ENCODE measurements at places on chromosomes 5 and 9.
A peak's percentile ranks its signal among the peaks of the same experiment; 100 is the strongest.

DNA sequence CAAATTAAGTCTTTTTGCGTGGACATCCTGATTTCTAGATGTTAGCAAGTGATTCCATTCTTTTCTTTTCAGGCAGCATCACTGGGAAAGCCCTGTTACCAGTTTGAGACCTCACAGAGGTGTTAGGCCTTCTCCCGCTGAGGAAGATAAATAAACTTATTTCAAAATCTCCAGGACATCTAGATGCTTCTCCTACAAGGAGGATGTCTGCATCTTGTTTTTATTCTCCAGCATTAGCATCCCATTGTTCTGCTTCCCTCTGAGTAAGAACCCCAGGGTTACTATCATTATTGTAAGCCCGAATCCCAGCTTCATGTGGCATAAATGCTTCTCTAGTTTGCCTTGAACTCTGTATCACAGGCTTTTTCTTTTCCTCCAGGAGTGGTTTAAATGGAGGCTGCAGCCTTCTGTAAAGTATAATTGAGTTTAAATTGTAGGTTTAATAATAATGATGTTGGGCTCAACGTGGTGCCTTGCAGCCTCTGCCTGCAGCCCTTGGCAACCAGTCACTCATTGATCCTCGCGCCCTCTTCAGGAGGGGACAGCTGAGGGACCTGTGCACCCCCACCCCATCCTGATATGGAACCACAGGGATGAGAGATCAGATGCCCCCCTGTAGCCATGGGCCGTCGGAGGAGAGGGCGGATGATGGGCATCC is 114.9 kb downstream of the PDZD2 start:
- peak; percentile 72 for DNase-seq

DNA sequence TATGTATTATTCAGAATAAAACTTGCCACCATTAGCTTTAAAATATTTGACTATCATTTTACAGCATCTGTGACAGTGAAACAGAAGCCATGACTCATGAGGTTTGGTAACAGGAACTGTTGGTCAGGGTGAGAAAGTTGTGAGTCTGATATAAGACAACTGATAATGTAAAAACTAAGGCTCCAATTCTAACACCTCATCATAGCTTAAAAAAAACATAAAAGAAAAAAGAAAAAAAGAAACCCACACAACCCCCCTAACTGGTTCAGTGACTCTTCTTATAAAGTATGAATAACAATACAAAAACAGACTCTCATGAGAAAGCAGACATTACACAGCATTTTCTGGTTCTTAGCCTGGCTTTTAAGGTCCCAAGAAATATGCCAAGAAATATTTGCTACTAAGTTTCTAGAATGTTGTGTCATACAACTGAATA is 85.8 kb downstream of the MRPS27 start:
- DNase-seq = no peak

DNA sequence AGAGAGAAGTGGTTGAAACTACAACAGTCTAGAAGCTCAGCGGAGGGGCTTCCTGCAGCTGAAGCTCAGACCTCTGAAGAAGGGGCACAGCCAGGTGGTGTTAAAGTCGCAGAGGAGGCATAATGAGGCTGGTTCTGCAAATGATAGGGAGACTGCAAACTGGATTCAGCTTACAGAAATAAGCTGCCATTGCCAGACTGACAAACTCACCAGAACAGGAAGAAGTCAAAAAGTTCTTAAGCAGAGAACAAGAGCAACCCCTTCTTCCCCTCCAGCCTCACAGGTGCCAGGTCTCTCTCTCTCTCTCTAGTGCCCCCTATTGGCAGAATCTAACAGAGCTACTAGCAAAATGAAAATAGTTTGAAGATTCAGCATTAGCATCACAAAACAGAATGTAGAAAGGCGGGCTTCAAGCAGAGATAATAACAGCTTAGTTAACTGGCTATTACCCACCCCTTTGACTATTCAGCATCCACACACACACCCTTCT is 76.7 kb downstream of the GRAMD2B start:
- peak; percentile 56 for DNase-seq

DNA sequence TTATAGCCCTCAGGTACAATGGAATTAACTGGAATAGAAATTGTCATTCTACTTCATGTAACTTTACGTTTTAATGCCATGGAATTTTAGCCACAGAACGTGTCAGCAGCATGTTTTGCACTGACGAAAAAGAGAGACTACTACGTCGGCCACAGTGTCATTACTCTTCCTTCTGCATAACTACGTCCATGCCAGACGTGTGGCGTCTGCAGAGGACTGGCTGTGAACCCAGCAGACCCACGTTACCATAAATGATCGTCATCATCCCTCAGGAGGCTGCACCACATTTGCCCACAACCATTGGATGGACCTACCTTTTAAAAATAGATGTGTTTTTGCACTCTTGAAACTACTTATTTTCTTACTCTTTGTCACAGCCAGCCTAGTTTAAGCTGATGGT is 63.8 kb upstream of the ATG10 start:
- DNase-seq = no peak

DNA sequence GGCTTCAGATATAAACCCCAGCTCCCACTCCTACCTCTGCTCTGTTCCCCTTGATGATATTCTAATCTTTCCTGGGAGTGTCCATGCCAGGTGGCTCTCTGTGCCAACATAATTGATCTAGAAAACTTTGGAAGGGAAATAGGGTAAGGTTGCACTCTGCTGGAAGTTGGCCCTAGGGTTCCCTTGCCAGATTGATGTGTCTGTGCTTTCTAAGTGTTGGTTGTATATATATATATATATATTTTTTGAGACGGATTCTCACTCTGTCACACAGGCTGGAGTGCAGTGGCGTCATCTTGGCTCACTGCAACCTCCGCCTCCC is 23.6 kb downstream of the ACTL7B start:
- no peak for DNase-seq

DNA sequence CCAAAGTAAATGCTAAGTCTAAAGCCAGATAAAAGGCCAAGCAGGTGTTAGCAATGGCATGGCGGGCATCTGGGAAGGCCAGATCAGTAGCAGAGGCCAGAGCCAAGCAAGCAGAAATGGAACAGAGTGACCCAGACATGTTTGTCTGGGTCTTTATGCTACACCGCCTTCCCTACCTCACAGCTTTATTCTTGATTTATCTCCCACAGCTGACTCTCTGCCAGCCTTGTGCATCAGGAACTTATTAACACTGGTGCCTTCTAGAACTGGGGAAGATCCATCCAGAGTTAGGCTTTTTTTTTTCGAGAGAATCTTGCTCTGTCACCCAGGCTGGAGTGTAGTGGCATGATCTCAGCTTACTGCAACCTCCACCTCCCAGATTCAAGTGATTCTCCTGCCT is 112.5 kb upstream of the SLC44A1 start:
- DNase-seq = no peak

- DNase-seq = no peak
These were observed 127.6 kb downstream of the SLIT3 start for GRCh38 chr5:169173372-169173771.

- peak; percentile 91 for DNase-seq
These were observed 75.1 kb downstream of the FGF18 start for GRCh38 chr5:171494452-171495121.

DNA sequence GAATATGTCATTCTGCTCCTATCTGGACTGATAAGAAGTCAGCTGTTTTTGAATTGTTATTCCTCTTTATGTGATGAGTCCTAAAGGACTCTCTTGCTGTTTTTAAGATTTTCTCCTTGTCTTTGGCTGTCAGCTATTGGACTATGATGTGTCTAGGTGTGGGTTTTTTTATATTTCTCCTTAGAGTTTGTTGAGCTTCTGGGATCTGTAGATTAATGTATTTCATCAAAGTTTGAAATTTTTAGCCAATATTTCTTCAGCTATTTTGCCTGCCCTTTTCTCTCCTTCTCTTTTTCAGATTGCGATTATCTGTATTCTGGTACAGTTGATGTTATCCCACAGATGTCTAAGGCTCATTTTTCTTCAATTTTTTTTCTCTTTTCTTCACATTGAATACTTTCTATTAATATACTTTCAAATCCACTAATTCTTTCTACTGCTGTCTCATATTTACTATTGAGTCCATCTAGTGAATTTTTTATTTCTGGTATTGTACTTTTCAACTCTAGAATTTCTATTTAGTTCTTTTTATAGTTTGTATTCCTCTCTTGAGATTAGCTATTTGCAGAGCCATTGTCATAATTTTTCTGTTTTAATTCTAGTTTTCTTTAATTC is 31.1 kb downstream of the RPS23 start:
- DNase-seq = no peak

DNA sequence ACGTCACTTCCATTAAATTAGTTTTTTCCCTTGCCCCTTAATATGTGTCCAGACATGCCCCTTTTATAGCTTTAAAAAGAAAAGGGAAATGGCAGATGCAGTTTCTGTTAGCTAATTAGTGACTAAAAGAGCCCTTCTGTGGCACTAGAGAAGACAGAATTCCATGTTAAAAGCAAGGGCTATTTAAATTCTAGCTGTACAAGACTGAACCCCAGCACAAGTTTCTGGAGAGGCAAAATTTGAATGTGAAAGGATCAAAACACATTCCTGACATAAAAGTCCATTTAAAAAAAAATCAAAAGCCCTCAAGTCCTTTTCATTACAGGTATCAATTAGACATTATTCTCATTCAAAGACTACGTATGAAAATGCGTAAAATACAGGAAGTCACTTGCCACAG is 78.7 kb downstream of the HAPLN1 start:
- no peak for DNase-seq

GRCh38 chr5:113950186-113950585 is 411.7 kb upstream of the KCNN2 start:
- no peak for DNase-seq

DNA sequence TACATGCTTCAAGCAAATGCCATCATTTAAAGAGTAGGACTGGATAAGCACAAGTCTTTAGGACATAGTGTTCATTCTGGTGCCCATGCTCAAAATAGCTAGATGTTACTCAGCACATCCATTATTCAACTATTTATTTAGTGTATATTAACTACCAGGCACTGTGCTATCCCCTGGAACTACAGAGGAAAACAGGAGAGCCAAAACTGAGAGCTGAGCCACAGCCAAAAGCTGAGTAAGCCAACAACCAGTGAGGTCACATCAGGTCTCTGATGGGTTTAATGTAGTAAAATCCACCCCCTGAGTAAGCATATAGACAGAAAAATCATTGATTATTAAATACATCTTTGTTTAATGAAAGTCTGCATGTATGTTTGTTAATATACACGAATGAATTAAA is 469.3 kb upstream of the DMAC1 start:
- DNase-seq = no peak

GRCh38 chr5:159244163-159244562 is 18.9 kb upstream of the UBLCP1 start:
- DNase-seq = no peak
